ENCODE measurements at places on chromosomes 3 and 15. TPM values are rescaled to one million over a fixed set of nuclear protein-coding genes. Genes with fewer than 3 reads are reported as not detected.

Gene DCLK3
- 1.6 TPM for total RNA-seq

Gene SCAMP5
- 34.9 TPM for total RNA-seq

Gene AQP9
- total RNA-seq: 2.9 TPM

Gene RTP4
- 0.38 TPM for total RNA-seq

Gene MESP1
- 1.2 TPM for total RNA-seq
